ENCODE measurements at places on chromosomes 6 and 20.

DNA sequence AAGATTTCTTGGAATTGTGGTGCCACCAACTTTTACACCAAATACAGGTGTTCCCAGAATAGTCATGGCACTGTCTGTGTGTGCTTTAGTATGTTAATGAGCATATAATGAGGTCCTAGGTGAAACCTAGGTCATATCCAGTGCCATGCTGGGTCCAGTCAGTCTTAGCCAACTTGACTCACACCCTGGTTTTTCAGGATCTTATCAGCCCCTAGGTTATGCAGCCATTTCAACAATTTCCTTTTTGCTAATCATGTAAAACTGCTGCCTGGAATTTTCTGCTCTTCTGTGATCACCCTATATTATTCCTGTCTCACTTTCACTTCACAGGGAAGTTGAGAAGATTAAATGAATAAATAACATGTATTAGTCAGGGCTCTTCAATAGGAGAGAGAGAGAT is 23.7 kb downstream of the SDHAF4 start:
- DNase-seq, result no peak

DNA sequence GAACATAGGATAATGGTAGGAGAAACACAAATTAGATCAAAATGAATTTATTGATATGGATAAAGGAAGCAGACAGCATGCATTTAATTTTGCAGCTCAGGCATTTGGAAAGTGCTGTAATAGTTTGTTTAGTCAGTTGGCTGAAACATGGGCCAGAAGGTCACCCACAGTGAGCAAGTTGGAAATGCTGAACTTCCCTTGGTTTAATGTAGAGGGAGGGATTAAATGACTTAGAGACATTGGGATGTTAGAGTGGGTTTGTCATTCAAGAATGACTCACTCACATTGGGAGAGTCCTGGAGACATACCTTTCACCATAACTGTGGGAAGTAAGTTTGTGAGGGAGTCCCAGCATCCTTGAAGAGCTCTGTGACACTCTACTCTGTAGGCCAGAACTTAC is 231.5 kb upstream of the PLCB4 start:
- DNase-seq, result no peak

DNA sequence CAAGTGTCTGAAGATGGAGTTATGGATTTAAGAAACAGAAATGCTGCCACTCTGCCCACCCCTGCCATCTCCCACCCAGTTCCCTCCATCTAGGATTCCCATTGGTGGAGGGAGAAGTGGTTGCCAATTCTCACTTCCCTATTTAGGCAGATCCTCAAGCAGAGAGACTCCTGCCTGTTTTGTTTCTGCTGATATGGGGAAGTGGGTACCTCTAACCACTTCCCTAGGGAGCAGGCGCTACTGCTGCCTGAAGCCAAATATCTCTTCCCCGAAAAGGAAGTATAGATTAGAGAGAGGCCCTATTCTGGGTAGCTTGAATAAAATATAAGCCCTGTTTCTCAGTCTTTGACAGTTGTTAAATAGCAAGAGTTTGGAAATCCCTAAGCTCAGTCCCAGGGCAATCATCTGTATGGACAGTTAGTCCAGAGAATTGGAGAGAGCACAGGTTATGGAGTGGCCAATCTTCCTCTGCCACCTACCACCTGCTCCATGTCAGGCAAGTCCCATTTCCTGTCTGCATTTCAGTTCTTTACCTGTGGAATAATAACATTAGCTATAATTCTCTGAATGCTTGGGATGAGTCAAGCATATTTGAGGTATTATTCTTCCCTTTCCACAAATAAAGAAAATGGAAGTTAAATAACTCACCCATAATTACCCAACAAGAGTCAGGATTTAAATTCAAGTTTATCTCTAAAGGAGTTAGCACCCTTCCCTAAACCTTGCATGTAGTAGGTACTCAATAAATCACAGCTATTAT is 2.6 kb upstream of the ADGB start:
- DNase-seq, result no peak

- DNase-seq, result no peak
Observed at GRCh38 chr6:17470938-17471327, 77.5 kb downstream of the CAP2 start.

- no peak for DNase-seq
Observed at GRCh38 chr20:59117526-59117925, 46.1 kb upstream of the ZNF831 start.

- DNase-seq, result no peak
Observed at GRCh38 chr6:160069459-160069858, 52.2 kb upstream of the SLC22A1 start.

DNA sequence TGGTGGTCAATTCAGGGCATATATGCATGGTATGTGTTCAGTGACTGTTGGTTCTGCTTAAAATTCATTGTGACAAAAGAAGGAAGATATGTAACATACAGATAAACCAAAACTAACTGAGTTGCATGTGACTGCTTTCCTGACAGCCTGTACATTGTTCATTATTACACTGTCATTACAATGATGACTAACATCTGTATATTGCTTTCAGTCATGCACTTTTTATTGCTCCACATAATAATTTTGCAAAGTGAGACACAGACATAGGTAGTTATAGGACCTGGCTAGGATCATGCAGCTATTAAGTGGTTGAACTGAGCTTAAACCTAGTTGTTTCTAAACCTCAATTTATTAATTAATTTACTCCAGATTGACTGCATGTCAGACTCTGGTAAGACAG is 703.2 kb downstream of the HDGFL1 start:
- DNase-seq, result no peak

GRCh38 chr20:43541214-43541613 is 17.6 kb upstream of the SGK2 start:
- no peak for DNase-seq

DNA sequence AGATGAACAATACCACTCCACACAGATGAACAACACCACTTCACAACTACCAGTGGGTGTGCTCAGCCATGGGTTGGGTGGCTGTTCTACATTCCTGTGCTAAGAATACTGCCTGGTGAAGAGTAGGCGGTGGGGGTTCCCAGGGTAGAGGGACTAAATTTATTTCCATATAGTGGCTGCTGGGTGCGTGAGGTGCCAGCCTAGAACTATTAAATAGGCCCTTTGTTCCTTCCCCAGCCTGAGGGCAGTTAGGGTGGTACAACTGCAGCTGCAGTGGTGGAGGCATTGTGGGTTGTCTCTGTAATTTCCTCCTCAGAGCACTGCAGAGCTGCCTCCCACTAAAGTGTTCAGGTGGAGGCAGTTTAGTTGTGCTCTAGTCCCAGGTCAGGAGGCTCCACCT is 618.4 kb downstream of the MMUT start:
- no peak for DNase-seq

- no peak for DNase-seq
Observed at GRCh38 chr6:160000280-160000704, 31.4 kb downstream of the IGF2R start.

DNA sequence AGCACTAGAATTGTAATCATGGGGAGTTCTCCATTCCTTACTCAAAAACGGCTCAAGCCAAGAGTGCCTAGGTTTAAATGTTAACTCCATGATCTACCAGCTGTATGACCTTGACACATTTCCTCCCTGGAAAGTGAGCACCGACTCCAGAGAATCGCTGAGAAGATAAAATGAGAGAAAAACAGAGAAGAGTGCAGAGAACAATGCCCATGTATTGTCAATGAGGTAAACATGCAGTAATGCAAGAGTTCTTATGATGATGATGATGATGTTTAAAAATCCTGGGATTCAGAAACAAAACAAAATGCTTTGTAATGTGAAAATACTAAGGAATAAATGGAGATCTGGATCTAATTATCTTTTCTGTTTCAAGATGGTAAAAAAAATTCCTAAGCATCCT is 64.8 kb upstream of the BEND6 start:
- no peak for DNase-seq

- no peak for DNase-seq
Observed at GRCh38 chr6:161435748-161436070, 161.8 kb upstream of the AGPAT4 start.

- DNase-seq, result no peak
Observed at GRCh38 chr20:16283307-16283706, 289.9 kb downstream of the KIF16B start.

- DNase-seq, result no peak
Observed at GRCh38 chr6:161544801-161545480, 271.1 kb upstream of the AGPAT4 start.

DNA sequence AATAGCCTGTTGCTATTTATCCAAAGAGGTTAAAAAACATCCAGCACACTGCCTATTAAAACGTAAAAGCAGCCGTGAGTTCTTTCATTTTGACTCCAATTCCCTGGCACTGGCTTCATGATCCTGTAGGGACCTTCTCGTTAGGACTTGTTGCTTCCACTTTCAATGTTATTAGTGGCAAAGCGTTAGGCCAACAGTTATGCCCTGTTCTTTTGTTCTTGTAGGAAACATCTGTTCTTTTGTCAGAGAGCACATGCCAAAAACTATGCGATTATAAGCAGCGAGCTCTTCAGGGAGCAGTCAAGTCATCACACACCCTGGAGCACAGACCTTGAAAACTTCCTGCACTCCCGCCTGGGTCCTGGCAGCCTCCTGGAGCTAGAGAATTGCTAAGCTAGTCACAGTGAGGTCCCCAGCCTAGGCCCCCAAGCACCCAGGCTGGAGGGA is 609.5 kb upstream of the ARID1B start:
- peak; percentile 43 for DNase-seq

DNA sequence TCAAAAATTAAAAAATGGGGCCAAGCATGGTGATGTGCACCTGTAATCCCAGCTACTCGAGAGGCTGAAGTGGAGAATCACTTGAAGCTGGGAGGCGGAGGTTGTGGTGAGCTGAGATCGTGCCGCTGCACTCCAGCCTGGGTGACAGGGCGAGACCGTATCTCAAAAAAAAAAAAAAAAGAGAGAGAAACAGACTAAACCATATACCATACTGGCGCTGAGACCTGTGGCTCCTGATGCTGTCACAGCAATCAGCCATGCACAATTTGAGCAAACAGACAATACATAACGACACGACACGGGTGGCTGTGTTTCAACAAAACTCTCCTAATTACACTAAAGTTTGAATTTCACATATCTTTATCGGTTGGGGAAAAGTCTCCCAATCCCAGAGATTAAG is 14.9 kb upstream of the CBFA2T2 start:
- peak; percentile 33 for DNase-seq

GRCh38 chr20:41268402-41268801 is 49.1 kb downstream of the ZHX3 start:
- DNase-seq, result no peak

GRCh38 chr6:132684272-132684671 is 25.3 kb upstream of the TAAR1 start:
- DNase-seq, result no peak

GRCh38 chr6:7693827-7694226 is 32.1 kb upstream of the BMP6 start:
- DNase-seq, result no peak

DNA sequence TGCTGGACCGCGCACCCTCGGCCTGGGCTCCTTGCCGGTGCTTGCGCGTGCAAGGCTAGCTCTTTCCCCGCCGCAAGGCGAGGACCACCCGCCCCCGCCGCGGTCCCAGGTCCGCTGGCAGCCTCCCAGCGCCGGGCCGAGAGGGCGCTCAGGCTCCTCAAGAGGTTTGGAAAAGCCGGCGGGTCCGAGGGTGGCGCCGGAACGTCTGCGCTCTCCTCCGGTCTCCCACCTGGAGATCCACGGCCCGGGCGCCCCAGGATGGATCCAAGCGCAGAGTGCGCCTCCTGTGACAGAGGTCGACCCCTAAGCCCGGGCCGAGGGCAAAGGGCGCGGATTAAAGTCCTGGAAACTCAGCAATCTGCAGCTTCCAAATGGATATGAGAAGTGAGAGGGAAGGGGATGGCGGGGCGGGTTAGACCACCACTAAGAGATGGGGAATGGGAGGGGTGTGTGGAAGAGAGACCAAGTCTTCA is 575 bp upstream of the MICAL1 start:
- DNase-seq, result no peak

All from NCI-H345 (cell line).